ENCODE measurements at places on chromosomes 4 and X. TPM values are rescaled to one million over a fixed set of nuclear protein-coding genes. Genes with fewer than 3 reads are reported as not detected.
A peak's percentile ranks its signal among the peaks of the same experiment; 100 is the strongest.

DNA sequence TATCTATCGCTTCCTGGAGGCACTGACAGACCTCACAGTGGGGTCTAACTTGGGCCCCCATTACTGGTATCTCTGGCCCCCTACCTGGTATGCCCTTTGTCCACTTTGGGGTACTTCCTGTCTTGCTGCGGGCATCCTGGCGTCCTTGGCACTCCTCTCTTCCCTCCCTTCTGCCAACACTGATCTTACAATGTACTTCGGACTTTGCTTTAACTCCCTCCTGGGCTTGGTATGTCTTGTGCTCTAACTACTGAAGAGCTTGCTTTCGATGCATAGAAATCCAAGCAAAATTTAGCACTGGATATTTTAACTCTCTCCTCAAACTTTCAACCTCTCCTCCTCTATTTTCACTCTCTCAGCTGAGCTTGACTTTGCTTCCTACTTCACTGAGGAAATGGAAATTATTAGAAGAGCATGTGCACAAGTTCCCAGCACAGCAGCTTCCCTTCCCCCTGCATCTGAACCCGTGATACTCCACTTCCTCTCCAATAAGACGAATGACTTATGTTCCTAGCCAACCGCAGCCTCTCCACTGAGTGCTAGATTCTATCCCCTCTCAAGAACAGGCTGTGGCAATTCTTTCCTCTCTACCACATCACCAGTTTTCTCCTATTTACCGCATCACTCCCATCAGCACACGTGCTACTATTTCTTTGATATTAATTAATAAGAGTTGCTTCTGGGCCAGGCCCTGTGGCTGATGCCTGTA, 52.9 kb downstream of the SUPT20HL2 start:
- no peaks in the 10 kb centered on the region for H3K36me3 ChIP-seq
- H3K4me3 ChIP-seq: no peak overlapping the region
- H3K4me1 ChIP-seq: no peaks in the 10 kb centered on the region
- DNase-seq: no peak
- H3K27ac ChIP-seq: peak overlapping the region; percentile 32
- H3K27me3 ChIP-seq: peaks cover 9% of the 10 kb centered on the region

The HPSE gene
- under 0.01 TPM for total RNA-seq

DNA sequence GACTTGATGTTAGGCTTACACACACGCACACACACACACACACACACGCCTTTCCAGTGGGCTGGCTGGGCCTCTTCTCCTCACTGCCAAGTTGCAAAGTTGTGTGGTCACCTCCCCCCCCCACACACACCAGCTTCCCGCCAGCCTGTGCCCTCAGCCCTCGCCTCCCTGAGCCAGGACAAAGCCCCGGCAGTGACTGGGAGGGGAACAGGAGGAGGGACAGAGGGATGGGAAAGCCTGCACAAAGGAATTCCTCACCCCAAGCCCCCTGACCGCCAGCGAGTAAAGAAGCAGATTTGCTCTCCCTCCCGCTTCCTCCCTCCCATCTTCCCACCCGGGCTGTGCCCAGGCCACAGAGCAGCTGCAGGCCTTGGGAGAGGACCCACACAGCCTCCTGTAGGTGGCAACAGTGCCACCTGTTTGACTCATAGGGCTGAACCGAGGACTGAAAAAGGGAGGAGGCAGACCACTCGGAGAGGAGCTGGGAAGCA, at the start of gene GDPD2:
TSS of gene GDPD2 (plus strand) at position 464 of the 491 bp plus-strand sequence. CDS start 1,671 bp downstream, outside the sequence.
- no peak within 1 kb of the TSS for H3K4me3 ChIP-seq
- DNase-seq: peak; percentile 80
- H3K27ac ChIP-seq: no peak within 1 kb of the TSS
- peaks cover 20% of the 10 kb centered on the region for H3K27me3 ChIP-seq
- H3K36me3 ChIP-seq: no peaks in the 10 kb centered on the region
- no peaks in the 10 kb centered on the region for H3K4me1 ChIP-seq

- no peaks in the 10 kb centered on the region for H3K36me3 ChIP-seq
- no peak overlapping the region for H3K27ac ChIP-seq
- H3K4me3 ChIP-seq: no peak overlapping the region
- H3K27me3 ChIP-seq: no peaks in the 10 kb centered on the region
- DNase-seq: peak; percentile 79
Observed at GRCh38 chr4:52234561-52235440, 183.7 kb downstream of the SPATA18 start.

DNA sequence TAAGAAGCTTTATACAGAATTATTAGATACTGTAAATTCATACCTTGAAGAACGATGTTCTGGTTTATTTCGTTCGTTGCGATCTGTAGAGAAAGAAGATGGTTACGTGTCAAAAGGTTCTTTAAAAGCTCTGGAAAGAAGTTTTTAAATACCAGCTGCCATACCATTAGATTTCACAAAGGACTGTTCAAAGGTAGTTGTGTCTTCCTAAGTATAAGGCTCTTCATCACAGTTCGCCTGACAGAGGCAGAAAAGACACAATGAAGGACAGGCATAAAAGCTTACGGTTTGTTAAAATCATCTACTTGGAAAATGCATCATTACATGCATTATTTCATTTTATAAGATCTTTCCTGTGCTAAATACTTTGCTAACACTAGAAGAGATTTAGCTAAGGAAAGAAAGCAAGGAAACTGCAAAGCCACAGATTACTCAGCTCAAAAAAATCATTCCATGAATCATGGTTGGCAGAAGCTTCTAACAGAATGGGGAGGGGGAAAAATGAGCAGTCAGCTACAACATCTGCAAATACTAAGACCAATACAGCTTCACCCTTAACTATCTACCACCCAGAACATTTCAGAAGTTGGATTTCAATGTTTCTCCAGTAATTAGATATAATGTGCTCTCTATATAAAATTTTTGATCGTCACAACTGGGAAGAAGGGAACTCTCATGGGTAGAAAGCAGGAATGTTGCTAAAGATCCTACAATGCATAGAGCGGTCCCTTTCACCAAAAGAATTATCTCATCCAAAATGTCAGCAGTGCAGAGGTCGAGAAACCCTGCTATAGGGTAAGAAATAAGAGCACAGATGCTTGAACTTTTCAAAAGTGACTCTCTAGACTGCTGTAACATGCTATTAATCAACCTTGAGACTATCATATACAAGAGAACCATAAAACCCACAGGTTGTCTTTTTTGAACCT, 50.7 kb upstream of the PRSS48 start:
- peak overlapping the region; percentile 60 for H3K27ac ChIP-seq
- H3K4me3 ChIP-seq: peak overlapping the region; percentile 29
- H3K27me3 ChIP-seq: no peaks in the 10 kb centered on the region
- H3K36me3 ChIP-seq: no peaks in the 10 kb centered on the region

- H3K4me1 ChIP-seq: no peaks in the 10 kb centered on the region
- no peaks in the 10 kb centered on the region for H3K27me3 ChIP-seq
- no peak overlapping the region for H3K4me3 ChIP-seq
- DNase-seq: no peak
- no peaks in the 10 kb centered on the region for H3K36me3 ChIP-seq
Observed at GRCh38 chr4:69781458-69782418, 21.3 kb upstream of the SULT1B1 start.
